ENCODE measurements at places on chromosomes 3 and 15. TPM values are rescaled to one million over a fixed set of nuclear protein-coding genes. Genes with fewer than 3 reads are reported as not detected.

Gene SLITRK3
- 0.64 TPM for total RNA-seq

Gene FBLN2
- total RNA-seq, result 136 TPM

Gene SNTN
- not detected for total RNA-seq

Gene ADCY5
- 3.9 TPM for total RNA-seq

Gene CHRM5
- total RNA-seq, result not detected

Gene CADPS
- 20.8 TPM for total RNA-seq

Gene SMCO1
- not detected for total RNA-seq

Gene SKOR1
- 0.37 TPM for total RNA-seq

Gene TLNRD1
- 25.1 TPM for total RNA-seq

Gene PLD1
- 9.5 TPM for total RNA-seq

Gene MGLL
- 0.22 TPM for total RNA-seq

Gene PLIN1
- 0.11 TPM for total RNA-seq

Gene PIGZ
- 0.31 TPM for total RNA-seq

Gene KLHL6
- 0.82 TPM for total RNA-seq

Gene CTXN2
- 0.13 TPM for total RNA-seq

Gene BFSP2
- not detected for total RNA-seq

Gene RMDN3
- total RNA-seq, result 23.5 TPM

Gene CDCP1
- 13.5 TPM for total RNA-seq

DNA sequence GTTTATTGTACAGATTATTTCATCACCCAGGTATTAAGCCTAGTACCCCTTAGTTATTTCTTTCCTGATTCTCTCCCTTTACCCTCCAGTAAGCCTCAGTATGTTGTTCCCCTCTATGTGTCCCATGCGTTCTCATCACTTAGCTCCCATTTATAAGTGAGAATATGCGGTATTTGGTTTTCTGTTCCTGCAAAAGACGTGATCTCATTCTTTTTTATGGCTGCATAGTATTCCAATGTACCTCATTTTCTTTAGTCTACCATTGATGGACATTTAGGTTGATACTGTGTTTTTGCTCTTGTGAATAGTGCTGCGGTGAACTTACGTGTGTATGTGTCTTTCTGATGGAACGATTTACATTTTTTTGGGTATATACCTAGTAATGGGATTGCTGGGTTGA lies 36.7 kb downstream of the CEP63 start:
- DNase-seq, result no peak
- no peaks in the 10 kb centered on the region for H3K27me3 ChIP-seq
- no peaks in the 10 kb centered on the region for H3K4me1 ChIP-seq
- no peaks in the 10 kb centered on the region for H3K36me3 ChIP-seq
- peak overlapping the region; percentile 24 for H3K4me3 ChIP-seq
- H3K27ac ChIP-seq, result no peak overlapping the region

DNA sequence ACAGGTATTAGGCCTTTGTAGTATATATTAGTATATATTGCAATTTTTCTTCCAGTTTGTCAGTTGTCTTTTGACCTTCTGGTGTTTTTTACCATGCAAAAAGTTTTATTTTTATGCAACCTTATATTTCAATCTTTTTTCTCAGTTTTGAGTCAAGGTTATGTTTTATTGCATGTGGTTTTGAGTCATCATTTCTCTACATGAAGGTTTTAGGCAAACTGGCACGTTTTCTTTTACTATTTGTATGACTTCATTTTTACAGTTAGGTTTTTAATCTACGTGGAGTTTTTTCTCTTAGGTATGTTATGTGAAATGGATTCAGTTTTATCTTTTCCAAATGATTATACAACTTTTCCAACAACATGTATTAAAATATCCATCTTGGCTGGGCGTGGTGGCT lies 36.8 kb upstream of the TCAIM start:
- H3K27me3 ChIP-seq, result peaks cover 7% of the 10 kb centered on the region
- H3K4me3 ChIP-seq, result no peak overlapping the region
- H3K27ac ChIP-seq, result no peak overlapping the region
- DNase-seq, result no peak
- no peaks in the 10 kb centered on the region for H3K36me3 ChIP-seq

- no peak for DNase-seq
- H3K27ac ChIP-seq, result no peak overlapping the region
- no peaks in the 10 kb centered on the region for H3K4me1 ChIP-seq
These were observed 37.1 kb upstream of the SLC25A36 start for GRCh38 chr3:140904521-140904920.

GRCh38 chr15:67085818-67086636 lies 20.6 kb downstream of the SMAD3 start:
- H3K4me1 ChIP-seq, result peaks cover 42% of the 10 kb centered on the region
- peak overlapping the region; percentile 48 for H3K4me3 ChIP-seq
- H3K36me3 ChIP-seq, result peaks cover 9% of the 10 kb centered on the region
- no peak overlapping the region for H3K27ac ChIP-seq
- DNase-seq, result peak; percentile 72

- H3K27ac ChIP-seq, result no peak overlapping the region
- H3K4me3 ChIP-seq, result no peak overlapping the region
- no peak for DNase-seq
- no peaks in the 10 kb centered on the region for H3K27me3 ChIP-seq
These were observed 1090.9 kb downstream of the ROBO2 start for GRCh38 chr3:78130741-78131290.

GRCh38 chr15:81504170-81504905 lies 130.3 kb upstream of the TMC3 start:
- no peak for DNase-seq
- no peaks in the 10 kb centered on the region for H3K27me3 ChIP-seq
- no peaks in the 10 kb centered on the region for H3K4me1 ChIP-seq
- no peak overlapping the region for H3K4me3 ChIP-seq

DNA sequence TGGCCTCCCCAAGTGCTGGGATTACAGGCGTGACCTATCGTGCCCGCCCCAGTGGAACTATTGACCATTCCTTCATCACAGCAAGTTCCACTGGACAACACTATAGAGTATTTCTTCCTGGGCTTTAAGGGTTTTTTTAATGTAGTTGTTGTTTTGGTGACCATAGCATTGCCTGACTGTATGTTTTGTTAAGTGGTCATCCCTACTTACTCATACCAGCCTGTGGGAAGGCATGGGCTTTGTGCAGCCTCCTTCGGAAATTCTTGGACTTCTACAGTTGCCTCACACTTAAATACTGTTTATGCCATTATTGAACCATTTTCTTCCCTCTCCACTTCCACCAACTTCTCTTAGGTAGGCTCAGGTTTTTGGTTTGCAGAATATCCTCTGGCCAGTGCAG lies 19.9 kb upstream of the ALPK3 start:
- H3K27ac ChIP-seq, result no peak overlapping the region
- DNase-seq, result no peak
- no peak overlapping the region for H3K4me3 ChIP-seq

GRCh38 chr3:24401090-24401810 lies 93.4 kb downstream of the THRB start:
- H3K36me3 ChIP-seq, result no peaks in the 10 kb centered on the region
- no peak for DNase-seq
- H3K27me3 ChIP-seq, result no peaks in the 10 kb centered on the region
- H3K4me3 ChIP-seq, result no peak overlapping the region

- peak; percentile 37 for DNase-seq
- no peak overlapping the region for H3K4me3 ChIP-seq
- H3K4me1 ChIP-seq, result peaks cover 24% of the 10 kb centered on the region
- no peaks in the 10 kb centered on the region for H3K36me3 ChIP-seq
These were observed 32.1 kb downstream of the SPSB4 start for GRCh38 chr3:141083226-141083625.

- no peaks in the 10 kb centered on the region for H3K4me1 ChIP-seq
- H3K27me3 ChIP-seq, result no peaks in the 10 kb centered on the region
- no peak overlapping the region for H3K4me3 ChIP-seq
- DNase-seq, result no peak
These were observed 46.2 kb upstream of the VILL start for GRCh38 chr3:37944391-37944842.

- H3K4me1 ChIP-seq, result no peaks in the 10 kb centered on the region
- no peaks in the 10 kb centered on the region for H3K36me3 ChIP-seq
- no peak overlapping the region for H3K27ac ChIP-seq
- no peak overlapping the region for H3K4me3 ChIP-seq
- peak; percentile 62 for DNase-seq
These were observed 508.7 kb downstream of the AGBL1 start for GRCh38 chr15:86588413-86588812.

GRCh38 chr3:4097801-4098200 lies 205.4 kb upstream of the SETMAR start:
- no peak for DNase-seq
- H3K27ac ChIP-seq, result peak overlapping the region; percentile 36
- no peaks in the 10 kb centered on the region for H3K36me3 ChIP-seq
- no peak overlapping the region for H3K4me3 ChIP-seq
- H3K27me3 ChIP-seq, result no peaks in the 10 kb centered on the region
- H3K4me1 ChIP-seq, result no peaks in the 10 kb centered on the region

- H3K36me3 ChIP-seq, result no peaks in the 10 kb centered on the region
- no peaks in the 10 kb centered on the region for H3K4me1 ChIP-seq
- no peak for DNase-seq
- H3K4me3 ChIP-seq, result no peak overlapping the region
- no peaks in the 10 kb centered on the region for H3K27me3 ChIP-seq
These were observed 68.5 kb upstream of the SLC2A2 start for GRCh38 chr3:171095063-171095462.

DNA sequence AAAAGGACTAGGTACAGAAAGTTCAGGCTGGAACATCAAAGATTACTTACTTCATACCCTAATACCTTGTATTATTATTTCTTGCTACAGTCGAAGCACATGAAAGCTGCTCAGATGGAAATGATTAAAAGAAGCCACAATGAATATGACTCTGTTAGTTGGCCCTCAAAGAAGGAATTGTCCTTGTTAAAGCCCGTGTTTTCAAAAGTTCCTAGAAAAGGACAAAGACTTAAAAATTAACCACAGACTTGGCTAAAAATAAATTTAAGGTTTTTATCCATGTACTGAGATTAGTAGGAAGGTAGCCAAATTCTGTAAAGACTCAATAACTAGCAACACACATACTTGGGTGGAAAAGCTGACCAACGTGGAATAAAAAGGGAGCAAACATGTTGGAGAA lies 251.0 kb upstream of the RARB start:
- no peaks in the 10 kb centered on the region for H3K4me1 ChIP-seq
- H3K36me3 ChIP-seq, result no peaks in the 10 kb centered on the region
- no peak overlapping the region for H3K4me3 ChIP-seq
- DNase-seq, result no peak
- no peak overlapping the region for H3K27ac ChIP-seq

GRCh38 chr3:52083556-52084087 lies 27.3 kb upstream of the DUSP7 start:
- H3K4me3 ChIP-seq, result no peak overlapping the region
- H3K27ac ChIP-seq, result no peak overlapping the region
- DNase-seq, result no peak
- H3K27me3 ChIP-seq, result no peaks in the 10 kb centered on the region

GRCh38 chr3:141391298-141391990 lies 23.1 kb downstream of the ZBTB38 start:
- H3K27me3 ChIP-seq, result no peaks in the 10 kb centered on the region
- no peak for DNase-seq
- no peak overlapping the region for H3K4me3 ChIP-seq

GRCh38 chr3:100060685-100061484 lies 53.4 kb downstream of the FILIP1L start:
- H3K4me3 ChIP-seq, result no peak overlapping the region
- H3K27me3 ChIP-seq, result no peaks in the 10 kb centered on the region
- no peak for DNase-seq
- H3K4me1 ChIP-seq, result no peaks in the 10 kb centered on the region

DNA sequence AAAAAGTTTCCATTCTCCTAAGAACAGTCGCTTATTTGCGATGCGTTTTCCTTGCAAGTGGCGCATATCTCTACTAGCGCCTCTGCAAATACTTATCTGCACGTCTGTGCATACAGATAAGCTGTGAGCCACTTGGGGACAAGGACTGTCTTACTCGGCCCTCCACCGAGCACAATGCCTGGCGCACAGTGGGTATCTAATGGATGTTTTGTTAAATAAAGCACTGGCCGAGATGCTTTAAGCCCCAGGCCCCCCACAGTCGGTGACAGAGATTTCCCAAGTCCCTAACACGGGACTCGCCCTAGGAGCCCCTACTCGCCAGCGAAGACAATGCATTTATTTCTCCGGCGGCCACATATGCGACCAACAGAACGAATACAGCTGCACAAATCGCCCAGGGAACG lies 503 bp downstream of the HLTF start:
- H3K27ac ChIP-seq, result peak overlapping the region; percentile 86
- no peaks in the 10 kb centered on the region for H3K4me1 ChIP-seq
- peak overlapping the region; percentile 87 for H3K4me3 ChIP-seq
- peak; percentile 86 for DNase-seq
- peaks cover 35% of the 10 kb centered on the region for H3K36me3 ChIP-seq

GRCh38 chr3:7518026-7518425 lies 657.1 kb downstream of the GRM7 start:
- H3K4me3 ChIP-seq, result no peak overlapping the region
- no peaks in the 10 kb centered on the region for H3K36me3 ChIP-seq
- no peaks in the 10 kb centered on the region for H3K27me3 ChIP-seq
- no peak overlapping the region for H3K27ac ChIP-seq
- no peaks in the 10 kb centered on the region for H3K4me1 ChIP-seq
- DNase-seq, result no peak

DNA sequence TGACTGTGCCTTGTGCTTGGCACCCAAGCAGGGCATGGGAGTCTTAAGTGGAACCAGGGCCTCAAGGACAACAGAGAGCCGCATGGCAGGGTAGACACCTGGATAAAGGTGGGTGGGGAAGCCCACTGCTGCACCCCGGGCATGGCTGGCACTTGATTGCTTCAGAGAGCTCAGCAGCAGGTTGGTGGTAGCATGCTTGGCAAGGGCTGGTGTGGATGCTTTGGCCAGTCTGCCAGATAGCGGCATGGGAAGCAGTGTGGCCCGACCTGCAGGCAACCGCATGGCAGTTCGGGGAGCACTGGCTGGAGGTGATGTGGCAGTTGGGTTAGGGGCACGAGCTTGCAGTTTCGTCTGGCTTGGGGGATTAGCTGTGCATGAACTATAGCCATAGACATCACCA lies 2.5 kb downstream of the CCDC71 start:
- no peak overlapping the region for H3K27ac ChIP-seq
- H3K36me3 ChIP-seq, result peaks cover 26% of the 10 kb centered on the region
- DNase-seq, result no peak

DNA sequence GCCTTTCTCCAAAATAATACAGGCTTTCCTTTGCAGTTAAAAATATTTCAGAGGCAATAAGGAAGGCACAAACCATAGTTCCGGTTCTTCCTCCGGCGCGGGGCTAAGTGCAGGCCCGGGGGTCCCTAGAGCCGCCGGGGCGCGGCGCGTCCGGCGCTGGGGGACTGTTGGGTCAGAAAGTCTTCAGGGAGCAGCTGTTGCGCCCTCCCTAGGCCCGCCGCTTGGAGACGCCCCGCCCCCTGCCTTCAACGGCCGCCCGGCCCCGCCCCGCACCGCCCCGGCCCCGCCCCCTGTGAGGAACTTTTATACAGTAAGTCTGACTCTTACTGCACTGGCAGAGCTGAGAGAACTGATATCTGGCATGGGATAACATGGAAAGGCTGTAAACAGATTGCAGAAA lies 283.1 kb upstream of the ARL6 start:
- H3K4me3 ChIP-seq, result no peak overlapping the region
- peak; percentile 46 for DNase-seq
- H3K27me3 ChIP-seq, result no peaks in the 10 kb centered on the region

- no peak overlapping the region for H3K4me3 ChIP-seq
- no peaks in the 10 kb centered on the region for H3K27me3 ChIP-seq
- H3K4me1 ChIP-seq, result no peaks in the 10 kb centered on the region
- no peaks in the 10 kb centered on the region for H3K36me3 ChIP-seq
- H3K27ac ChIP-seq, result no peak overlapping the region
- DNase-seq, result no peak
These were observed 1457.1 kb upstream of the GBE1 start for GRCh38 chr3:83218383-83219200.
